ENCODE measurements at places on chromosomes 5 and 9.
A peak's percentile ranks its signal among the peaks of the same experiment; 100 is the strongest.

- no peak for DNase-seq
Observed at GRCh38 chr9:133887540-133888047, 104.5 kb downstream of the VAV2 start.

GRCh38 chr5:100779669-100780375 lies 123.3 kb downstream of the ST8SIA4 start:
- no peak for DNase-seq

GRCh38 chr5:120790339-120790738 lies 326.2 kb downstream of the PRR16 start:
- DNase-seq, result no peak

- DNase-seq, result no peak
Observed at GRCh38 chr5:165620394-165620793, 2115.0 kb downstream of the MAT2B start.

DNA sequence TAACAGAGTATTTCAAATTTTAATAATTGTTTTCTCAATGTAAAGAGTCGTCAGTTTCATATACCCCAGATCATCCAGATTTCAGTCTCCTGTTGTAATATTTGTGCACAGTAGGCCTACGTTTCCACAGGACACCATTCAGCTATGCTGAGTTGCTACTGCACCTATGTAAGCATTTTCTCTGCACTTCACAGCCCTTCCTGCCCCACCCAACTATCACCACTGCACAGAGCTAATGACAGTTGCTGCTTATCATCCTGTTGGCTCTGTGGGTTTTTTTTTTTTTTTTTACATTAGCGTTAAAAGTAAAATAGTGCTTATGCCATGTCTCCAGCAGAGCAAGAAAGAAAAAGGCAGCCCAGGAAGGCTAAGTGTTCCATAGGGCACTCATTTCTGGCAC lies 5.9 kb upstream of the PRKACG start:
- DNase-seq, result no peak

DNA sequence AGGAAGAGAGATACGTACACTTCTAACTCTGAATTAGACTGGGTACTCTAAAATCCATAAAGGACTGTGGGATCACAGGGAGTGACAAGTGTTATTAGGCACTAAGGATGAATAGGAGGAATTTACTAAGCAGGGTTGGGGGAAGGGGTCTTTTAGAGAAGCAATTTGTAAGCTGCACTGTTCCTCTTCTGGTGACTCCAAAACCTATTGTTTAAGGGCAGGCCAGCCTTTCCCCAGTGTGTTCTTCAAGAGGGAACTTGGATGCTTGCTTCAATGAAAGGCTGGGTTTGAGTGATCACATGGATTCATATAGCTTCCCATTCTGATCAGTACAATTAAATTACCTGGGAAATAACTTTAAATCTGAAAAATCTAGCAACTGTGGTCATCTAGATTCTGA lies 71.8 kb downstream of the STX17 start:
- DNase-seq, result no peak

DNA sequence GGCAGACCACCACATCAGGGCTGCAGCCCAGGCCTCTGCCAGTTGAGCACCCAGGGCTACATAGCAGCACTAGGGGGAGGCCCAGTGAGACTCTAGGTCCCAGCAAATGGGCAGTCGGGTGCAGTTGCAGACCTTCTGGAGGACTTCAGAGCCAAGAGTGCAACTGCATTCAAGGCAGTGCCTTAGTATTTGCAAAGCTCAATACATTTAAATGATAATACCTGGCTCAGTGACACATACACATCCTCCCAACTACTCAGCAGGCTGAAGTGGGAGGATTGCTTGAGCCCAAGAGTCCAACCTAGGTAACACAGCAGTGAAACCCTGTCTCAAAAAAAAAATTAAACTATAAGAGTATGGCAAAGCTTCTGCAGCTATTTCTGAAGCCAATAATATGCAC lies 38.6 kb upstream of the TMOD1 start:
- DNase-seq, result no peak

- peak; percentile 2 for DNase-seq
Observed at GRCh38 chr9:87884578-87885459, 2.1 kb downstream of the SPATA31E1 start.

DNA sequence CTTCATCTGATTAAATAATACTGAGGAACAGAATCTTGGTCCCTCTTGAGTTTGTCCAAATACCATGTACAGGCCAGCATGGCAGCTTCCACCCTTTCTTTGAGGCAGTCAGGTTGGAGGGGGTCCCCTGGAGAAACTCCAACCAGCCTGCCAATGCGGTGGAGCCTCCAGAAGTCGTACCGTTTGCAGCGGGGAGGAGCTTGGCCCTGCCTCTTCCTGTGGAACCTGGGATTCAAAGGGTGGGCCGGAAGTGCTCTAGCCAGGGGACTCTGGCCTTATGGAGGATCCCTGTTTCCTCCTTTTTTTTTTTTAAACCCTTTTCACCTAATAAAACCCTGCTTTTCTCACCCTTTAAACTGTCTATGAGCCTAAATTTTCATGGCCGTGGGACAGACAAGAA lies 216.3 kb upstream of the ZNF608 start:
- no peak for DNase-seq

- DNase-seq, result no peak
Observed at GRCh38 chr9:134539586-134540194, 101.9 kb upstream of the COL5A1 start.

- DNase-seq, result no peak
Observed at GRCh38 chr5:156474251-156474650, 147.3 kb downstream of the SGCD start.

Measured in HEK293T (cell line).